RCC 7860 (cell line): ENCODE measurements at places on chromosomes 5 and 9.

DNA sequence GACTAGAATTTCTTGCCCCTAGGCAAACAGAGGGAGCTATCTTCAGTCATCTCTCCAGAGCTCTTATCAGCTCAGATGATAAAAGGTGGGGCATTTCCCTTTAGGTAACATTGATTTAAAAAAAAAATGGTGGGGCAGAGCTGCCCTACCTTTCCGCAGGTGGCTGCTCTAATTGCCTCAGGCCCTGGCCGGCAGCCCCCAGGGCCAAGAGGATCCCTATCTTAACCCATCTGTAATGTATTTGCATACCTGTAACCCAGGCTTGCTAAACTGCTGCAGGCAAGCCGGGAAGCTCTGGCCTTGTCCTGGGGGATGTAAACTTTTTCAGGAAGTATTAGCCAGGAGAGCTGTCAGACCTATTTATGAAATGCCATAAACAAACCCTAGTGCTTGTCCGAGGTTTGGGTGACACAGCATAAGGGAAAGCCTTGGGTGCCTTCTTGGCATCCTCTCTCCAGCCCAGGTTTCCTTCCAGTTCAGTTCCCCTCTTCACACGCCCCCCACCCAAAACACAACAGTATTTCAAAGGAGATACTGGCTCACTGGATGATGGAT, 20.9 kb upstream of the ZSWIM6 start:
- no peak for DNase-seq

DNA sequence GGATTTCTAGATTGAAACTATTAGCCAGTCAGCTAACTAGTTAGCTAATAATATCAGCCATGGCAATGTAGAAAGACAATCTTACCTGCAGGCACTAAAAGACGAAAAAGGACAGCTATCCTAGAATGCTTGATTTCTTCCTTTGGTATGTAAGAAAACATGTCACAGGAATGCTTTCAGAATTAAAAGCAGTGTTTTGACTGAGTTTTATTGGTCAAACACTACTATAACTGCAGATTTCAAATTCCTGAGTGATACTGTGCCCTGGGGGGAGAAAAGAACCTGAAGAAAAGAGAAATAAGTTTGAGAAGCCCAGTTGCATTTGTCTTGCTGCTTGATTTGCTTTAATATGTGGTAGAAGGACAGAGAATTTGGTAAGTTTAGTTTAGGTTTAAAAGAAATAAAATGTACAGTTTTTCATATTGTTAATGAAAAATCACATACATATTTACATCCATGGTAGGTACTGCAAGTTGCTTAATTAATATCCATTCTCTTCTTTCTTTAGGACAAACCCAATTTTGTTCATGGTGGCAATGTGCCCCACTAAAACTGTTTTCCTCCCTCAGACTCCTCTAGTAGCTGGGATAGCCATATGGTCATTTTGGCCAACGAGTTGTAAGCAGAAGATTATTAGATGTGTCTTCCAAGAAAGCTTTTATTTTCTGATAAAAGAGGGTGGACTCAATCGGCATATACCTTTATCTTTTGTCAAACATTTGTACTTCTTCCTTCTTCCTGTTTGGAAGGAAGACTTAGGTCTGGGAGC, 4.3 kb upstream of the FAM169A start:
- no peak for DNase-seq

GRCh38 chr5:138784590-138784989, 31.4 kb downstream of the CTNNA1 start:
- no peak for DNase-seq

DNA sequence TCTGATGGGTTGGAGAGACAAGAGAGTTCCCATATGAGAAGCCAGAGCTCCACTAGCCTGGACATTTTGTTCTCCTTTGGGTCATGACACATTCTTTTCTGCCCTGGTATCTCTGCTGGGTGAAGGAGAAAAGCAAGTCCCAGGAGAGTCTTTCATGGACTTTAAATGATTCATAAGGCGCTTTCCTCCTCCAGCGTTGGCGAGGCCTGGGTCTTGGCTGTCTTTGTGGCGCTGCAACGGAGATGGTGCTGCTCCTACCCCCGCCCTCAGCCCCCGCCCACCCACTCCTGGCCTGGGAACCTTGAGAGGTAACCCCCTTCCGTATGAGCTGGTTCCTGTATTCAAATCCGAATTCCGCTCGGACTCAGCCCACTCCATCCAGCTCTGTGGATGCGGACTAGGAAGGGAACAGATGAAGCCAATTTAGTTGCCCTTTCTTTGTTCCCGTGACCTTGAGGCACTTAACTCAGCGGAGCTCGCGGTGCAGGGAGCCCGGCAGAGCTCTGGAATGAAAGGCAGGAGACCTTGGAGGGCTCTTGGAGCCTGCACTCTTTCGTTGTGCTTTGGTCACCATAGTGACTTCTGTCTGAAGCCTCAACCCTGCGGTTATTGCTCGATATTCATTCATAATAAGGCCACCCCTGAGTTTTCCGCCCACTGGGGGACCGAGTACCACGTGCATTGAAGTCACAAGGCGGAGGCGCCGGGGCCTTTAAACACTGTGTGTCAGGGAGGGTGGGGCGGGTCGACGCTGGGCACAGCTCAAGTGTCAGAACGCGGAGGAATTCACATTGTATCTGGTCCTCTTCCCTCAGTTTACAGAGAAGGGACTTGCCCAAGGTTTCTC, 14.0 kb upstream of the PWWP2A start:
- no peak for DNase-seq

- no peak for DNase-seq
Observed at GRCh38 chr5:124154714-124155113, 591.7 kb downstream of the ZNF608 start.

DNA sequence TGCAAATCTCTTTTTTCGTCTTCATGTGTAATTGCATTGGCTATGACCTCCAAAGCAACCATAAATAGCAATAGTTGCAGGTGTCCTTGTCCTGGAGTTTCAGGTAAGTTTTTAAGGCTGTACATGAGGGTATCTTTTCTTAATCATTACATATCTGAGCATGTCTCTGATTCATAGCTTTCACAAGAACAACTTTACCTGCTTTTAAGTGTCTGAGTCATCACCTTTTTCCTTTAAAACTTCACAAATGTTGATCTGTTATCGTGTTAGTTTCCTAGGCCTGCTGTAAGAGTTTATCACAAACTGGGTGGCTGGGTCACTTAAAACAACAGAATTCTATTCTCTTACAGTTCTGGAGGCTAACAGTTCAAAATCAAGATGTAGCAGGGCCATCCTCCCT, 13.8 kb downstream of the GARNL3 start:
- DNase-seq, result no peak

DNA sequence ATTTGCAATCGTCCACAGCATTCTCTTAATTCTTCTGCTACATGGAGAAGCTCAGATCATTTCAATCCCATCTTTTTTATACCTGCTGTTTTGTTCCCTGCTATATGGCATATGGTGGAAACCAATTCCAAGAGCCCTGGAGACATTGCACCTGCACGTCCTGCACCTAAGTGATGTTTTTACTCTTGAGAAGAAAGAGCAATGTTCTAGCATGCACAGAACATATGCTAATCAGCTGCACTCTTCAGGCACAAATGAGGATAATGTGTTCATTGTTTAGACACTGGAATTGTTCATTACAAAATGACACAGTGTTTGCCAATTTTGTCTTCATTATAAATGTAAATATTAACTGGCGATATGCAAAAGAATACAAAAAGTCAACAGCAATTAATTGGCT, 935.8 kb downstream of the TLE4 start:
- no peak for DNase-seq

GRCh38 chr5:135079099-135079681, 45.2 kb upstream of the PITX1 start:
- DNase-seq, result no peak

DNA sequence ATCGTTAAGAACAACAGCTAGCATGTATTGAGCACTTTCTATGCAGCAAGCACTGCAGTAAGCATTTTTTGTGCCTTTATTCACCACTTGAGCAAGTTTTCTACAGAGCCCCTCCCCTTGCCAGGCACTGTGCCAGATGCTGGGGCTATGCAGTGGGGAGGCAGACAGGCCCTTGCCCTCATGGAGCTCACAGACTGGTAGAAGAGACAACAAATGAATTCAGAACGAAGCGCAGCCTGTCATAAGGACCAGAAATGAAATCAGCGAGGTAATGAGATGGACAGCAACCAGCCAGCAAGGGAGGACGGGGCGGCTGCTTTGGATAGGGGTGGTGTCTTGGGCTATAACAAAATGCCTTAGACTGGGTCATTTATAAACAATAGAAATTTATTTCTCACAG, 68.8 kb downstream of the C9orf50 start:
- no peak for DNase-seq

GRCh38 chr9:137891588-137892423, 14.2 kb downstream of the CACNA1B start:
- DNase-seq, result no peak
